RPMI7951 (cell line): ENCODE measurements at places on chromosomes 1 and 21.

DNA sequence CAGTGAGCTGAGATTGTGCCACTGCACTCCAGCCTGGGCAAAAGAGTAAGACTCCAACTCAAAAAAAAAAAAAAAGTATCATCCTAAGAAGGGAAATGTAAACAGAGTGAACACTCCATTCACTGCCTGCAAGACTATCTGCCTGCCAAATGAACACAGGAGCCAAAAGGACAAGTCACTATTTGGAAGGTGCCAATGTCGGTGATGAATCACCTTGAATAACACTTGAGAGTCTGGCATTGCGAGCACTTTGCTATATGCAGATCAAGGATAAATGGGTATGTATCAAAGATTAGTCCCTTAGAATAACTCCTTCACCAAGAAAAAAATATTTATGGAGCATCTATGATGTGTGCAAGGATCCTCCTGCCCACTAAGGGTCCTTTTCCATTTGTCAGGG is 6.6 kb downstream of the UBR4 start:
- peak; percentile 41 for DNase-seq

- peak; percentile 15 for DNase-seq
Observed at GRCh38 chr1:98903261-98903660, 101.4 kb downstream of the PLPPR5 start.

GRCh38 chr1:119293797-119294196 is 74.8 kb upstream of the HAO2 start:
- DNase-seq: no peak

DNA sequence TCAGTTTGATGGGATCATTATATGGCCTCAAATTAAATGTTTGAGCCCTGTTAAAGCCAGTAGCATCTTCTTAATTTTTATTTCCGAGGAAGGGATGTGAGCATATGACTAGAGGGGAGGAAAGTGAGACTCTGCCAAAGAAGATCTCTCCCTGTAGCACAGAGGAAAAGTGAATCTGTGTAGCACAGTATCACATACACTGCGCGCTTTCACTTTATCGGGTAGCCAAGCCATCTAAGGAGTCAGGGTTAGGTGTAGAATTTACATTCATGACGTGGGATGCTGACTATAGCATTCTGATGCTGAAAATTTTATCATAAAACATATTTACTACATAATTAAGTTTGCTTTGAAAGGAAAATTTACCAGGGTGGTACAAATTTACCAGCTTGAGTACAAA is 24.0 kb downstream of the LRRC8D start:
- DNase-seq: no peak
